ENCODE measurements at places on chromosomes 2 and 18. TPM values are rescaled to one million over a fixed set of nuclear protein-coding genes. Genes with fewer than 3 reads are reported as not detected.

Gene AFF3
- polyA plus RNA-seq = 24.6 TPM

Gene PSMA8
- polyA plus RNA-seq = not detected

Gene EXOC6B
- 22.0 TPM for polyA plus RNA-seq

Gene WBP1
- 120 TPM for polyA plus RNA-seq

Gene ARHGEF4
- 8.3 TPM for polyA plus RNA-seq

Gene MFSD2B
- polyA plus RNA-seq = 3.9 TPM

Gene CCDC148
- 8.4 TPM for polyA plus RNA-seq

Gene RUFY4
- polyA plus RNA-seq = 0.13 TPM

Gene CPO
- polyA plus RNA-seq = 2.0 TPM

Gene CHRND
- 0.72 TPM for polyA plus RNA-seq

Gene HDAC4
- polyA plus RNA-seq = 13.1 TPM

Gene LCT
- not detected for polyA plus RNA-seq

Gene NABP1
- 25.6 TPM for polyA plus RNA-seq

Gene MEIS1
- 137 TPM for polyA plus RNA-seq

Gene CXCR4
- polyA plus RNA-seq = 51.9 TPM

Gene DNAJC10
- polyA plus RNA-seq = 176 TPM

Gene ZSWIM2
- not detected for polyA plus RNA-seq

Gene CNDP2
- 314 TPM for polyA plus RNA-seq

Gene ANKRD53
- 1.0 TPM for polyA plus RNA-seq

Gene ALK
- polyA plus RNA-seq = 0.32 TPM

GRCh38 chr2:128665113-128665512 lies 346.4 kb upstream of the HS6ST1 start:
- DNase-seq = no peak

DNA sequence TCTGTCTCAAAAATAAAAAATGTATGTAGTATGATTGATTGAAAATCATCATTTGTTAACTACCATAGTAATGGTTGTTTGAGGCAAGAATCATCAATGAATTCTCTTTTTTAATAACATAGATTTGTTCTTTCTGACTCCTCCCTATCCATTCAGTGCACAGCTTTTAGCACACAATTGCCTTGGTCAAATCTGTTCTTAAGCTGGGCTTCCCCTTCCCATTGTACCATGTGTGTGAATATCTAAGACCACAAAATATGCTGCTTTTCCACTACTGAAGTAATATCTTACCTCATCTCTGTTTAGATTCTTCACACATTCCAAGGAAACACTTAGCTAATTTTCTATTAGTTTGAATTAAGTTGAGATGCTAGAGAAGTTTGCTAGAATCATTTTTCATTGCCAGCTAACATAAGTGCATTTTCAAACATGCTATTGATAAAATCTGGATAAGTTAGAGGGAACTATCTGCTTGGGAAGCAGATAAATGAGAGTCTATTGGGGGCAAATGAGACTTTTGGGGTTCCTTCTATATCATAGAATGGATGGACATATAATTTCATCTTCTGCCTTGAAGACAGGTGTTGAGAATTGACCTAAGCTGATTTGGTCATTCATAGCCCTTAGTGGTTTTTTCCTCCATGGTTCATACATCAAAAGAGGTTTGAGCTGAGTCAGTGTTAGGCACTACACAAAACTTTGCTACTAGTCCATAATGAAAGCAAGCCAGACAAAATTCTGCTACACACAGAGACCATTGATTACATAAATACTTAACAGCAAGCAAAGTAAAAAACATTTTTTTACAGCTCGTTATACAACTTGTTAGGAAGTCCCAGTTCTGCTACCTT lies 231.9 kb downstream of the PLCL1 start:
- DNase-seq = no peak

- no peak for DNase-seq
Observed at GRCh38 chr2:62208074-62208757, 12.3 kb downstream of the B3GNT2 start.

DNA sequence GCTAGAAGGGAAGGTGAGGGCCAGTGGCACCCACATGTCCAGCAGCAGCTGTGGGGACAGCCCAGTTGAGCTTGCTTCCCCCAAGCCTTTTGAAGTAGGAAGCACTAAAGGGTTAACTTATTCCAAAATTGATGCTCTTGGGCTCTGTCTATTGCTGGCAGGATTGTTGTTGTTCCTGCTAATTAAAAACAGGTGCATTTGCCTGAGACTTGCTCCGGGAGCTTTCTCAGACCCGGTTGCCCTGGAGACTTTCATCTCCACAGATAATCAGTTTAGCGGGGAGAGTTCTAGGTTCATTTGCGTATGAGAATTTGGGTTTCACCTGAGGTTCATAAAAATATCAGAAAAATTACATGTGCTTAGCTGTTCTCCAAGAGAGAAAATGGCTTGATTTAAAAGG lies 277.3 kb downstream of the LRATD1 start:
- no peak for DNase-seq

DNA sequence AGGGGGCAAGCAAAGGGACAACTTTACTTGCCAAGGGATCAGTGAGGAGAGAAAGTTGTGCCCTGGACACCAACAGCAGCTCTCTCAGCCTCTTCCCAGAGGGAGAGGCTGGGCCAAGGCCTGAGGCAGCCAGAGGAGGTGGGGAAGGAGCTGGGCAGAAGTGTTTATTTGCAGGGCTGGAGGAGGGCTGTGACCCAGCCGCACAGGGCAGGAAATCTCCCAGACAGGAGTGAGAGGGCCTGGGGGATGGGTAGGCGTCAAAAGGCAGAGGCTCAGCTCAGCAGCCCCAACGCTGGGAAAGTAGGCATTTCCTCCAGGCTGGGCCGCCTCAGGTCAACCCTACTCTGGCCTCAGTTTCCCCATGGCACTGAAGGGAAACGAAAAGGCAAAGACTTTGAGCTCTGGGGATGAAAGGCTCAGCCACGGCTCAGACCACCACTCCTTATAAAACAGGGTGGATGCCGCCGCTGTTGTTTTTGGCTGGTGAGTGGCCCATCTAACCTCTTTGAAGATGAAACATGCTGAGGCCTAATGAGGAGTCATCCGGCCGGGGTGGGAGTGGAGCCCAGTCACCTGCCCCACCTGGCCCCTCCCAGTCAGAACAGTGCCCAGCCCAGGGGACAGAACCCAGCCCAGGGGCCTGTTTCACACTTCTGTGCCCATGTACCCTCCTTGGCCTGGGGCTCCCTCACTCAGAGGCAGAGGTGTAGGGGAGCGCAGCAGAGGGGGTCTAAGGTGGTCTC lies 21.9 kb upstream of the SEMA4C start:
- no peak for DNase-seq

GRCh38 chr2:239993291-239993690 lies 31.9 kb downstream of the NDUFA10 start:
- no peak for DNase-seq

- no peak for DNase-seq
Observed at GRCh38 chr2:112335600-112335999, 60.2 kb downstream of the ZC3H6 start.

GRCh38 chr2:191025135-191025534 lies 11.2 kb upstream of the STAT1 start:
- no peak for DNase-seq

GRCh38 chr18:26710470-26711096 lies 154.9 kb downstream of the AQP4 start:
- DNase-seq = no peak

- no peak for DNase-seq
Observed at GRCh38 chr18:62939433-62939832, 224.1 kb downstream of the PHLPP1 start.

DNA sequence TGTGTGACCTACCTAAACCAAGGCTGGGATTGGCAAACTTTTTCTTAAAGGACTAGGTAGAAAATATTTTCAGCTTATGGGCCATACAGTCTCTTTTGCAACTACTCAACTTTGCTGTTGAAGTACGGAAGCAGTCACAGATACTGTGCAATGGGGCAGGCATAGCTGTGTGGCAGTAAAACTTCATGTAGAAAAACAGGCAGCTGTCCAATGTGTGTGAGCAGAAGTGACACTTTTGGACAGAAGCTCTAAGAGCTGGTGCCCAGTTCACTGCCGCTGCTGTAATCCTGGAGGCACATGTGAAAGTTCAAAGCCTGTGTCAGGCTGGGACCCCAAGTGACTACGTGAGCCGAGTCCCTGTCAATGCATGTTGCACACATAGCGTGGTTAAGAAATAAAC lies 46.7 kb downstream of the MAPK4 start:
- no peak for DNase-seq

GRCh38 chr2:221210686-221211085 lies 361.4 kb downstream of the EPHA4 start:
- DNase-seq = no peak

DNA sequence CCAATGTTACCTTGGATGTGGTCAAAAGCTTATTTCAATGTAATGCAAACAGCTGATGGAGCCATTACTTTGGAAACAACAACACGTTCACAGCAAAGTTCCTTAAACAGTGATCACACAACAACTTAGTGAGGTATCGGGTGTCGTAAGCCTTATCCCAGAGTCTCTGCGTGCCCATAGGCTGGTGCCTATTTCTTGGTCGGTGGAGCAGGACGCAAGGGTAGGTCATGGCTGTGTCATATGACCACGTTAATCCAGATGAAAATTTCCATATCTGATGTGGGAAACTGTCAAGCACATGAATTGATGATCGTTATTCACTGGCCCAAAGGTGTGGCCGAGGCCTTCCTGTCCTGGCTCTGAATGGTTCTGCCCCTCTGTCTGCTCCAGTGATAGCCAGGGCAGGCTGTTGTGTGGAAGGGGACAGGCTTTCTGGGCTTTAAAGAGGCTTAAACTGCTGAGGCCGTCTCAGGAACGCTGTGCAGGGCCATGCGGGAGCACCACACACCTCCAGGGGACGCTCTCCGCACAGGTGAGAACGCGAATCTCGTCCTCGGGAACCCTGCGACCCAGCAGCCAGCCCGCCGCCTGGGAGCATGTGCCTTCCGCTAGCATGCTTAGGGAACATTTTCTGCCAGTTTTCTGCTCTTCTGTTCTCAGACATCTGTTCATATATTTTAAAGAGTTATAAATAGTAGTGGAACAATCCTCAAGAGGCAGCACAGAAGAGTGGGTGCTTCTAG lies 90.6 kb downstream of the KCTD1 start:
- DNase-seq = no peak

- DNase-seq = no peak
Observed at GRCh38 chr2:207767461-207768167, 2.1 kb downstream of the FZD5 start.

GRCh38 chr18:9642799-9643462 lies 28.6 kb upstream of the PPP4R1 start:
- no peak for DNase-seq

GRCh38 chr2:169119123-169119760 lies 49.9 kb downstream of the DHRS9 start:
- DNase-seq = no peak

- no peak for DNase-seq
Observed at GRCh38 chr18:5475267-5475666, 68.5 kb downstream of the EPB41L3 start.

DNA sequence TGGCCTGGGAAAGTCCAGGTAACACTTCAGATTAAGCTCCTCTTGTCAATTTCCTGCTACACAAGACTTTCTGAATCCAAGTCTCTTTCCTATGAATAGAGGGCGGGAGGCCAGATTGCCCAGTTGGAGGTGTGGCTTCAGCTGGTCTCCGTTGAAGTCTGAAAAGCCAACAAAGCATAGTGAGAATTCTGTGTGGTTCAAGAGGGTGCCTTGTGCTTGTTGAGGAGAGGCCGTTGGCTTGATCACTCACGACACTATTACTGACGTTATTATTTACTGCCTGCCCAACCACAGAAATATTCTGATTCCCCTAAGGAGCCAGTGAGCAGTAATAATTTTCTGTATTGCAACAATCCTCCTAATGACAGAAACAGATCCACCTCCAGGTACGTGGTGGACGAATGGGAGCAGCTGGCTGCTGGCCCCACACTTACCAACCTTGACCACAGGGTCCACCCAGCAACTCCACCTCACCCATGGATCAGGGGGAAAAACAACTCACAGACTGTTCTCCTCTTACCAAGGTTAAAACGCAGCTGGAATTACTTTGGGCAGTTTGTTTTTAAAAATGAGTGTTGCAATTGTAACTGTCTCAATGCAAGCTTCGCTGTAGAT lies 21.9 kb downstream of the NRP2 start:
- DNase-seq = no peak

DNA sequence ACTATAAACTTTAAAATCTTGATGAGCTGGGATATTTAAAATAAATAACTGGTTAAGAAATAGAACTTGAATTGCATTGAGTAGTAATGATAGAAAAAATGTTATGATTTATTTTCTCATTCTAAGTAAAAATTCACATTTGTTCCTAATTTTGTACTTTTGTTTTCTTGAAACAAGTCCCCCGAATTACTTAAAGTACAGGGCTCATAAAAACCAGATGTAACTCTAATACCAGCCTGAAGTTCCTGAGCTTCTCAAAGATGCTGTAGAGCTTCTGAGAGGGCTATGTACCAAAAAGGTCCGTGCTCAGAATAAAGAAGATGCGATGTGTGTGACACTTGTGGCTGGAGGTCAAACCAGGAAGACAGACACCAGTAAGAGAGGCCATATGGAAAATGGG lies 116.1 kb upstream of the TACR1 start:
- no peak for DNase-seq

DNA sequence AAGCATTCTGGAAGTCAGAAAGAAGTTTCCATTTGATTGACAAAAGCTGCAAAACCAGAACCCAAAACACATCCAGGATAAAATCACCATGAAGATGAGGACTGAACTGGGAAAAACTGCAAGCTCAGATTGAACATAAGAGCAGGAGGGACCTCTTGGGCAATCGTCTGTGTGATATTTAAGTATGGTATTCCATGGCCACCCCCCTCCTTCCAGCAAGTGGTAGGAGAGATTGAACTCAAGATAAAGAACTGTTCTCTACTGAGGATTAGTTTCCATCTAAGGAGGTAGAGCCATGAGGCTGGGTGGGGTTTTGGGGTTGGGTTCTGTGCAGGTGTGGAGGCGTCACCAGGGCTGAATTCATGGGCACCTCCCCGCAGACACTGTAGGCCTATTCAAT lies 251.1 kb downstream of the NCKAP5 start:
- DNase-seq = no peak

DNA sequence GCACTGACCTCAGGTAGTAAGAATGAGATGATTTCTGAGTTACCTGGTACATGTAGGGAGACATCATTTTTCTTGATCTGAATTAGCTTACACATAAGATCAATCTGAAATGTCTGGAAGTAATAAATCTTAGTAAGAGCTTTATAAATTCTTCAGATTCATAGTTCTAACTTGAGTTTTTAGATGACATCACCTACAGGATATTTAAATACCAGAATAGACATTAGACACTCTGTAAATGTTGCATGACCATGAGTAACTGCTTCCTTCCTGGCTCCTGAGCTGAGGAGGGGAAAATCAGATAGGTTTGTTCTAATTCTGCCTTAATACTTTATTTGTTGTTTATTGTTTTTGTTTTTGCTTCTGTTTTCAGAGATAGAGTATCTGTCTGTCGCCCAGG lies 181.8 kb downstream of the PHLPP1 start:
- no peak for DNase-seq

- no peak for DNase-seq
Observed at GRCh38 chr2:196849895-196850294, 40.7 kb upstream of the C2orf66 start.

DNA sequence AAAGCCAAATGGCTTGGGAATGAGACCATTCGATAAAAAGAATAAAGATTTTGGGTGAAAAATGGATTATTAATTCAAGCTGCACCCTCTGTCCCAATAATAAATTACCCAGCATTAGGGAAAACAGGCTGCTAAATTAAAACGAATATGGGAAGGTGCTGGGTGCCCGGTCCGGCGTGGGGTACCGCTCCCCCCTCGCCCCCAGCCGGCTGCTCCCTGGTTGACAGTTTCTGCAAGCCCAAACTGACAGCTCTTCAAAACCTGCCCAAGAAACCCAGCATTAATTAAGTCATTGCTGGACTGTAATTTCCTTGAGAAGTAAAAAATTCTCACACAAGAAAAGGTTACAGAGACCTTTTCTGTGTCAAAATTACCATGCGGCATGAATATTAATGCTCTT lies 98.6 kb downstream of the PTGR3 start:
- DNase-seq = no peak

Measured in left renal cortex interstitium (tissue), 4 donors.